ENCODE measurements at places on chromosomes 3 and 15.

- DNase-seq: no peak
These were observed 98.6 kb downstream of the TCF12 start for GRCh38 chr15:57017024-57017423.

GRCh38 chr3:136141291-136141785 lies 54.8 kb downstream of the MSL2 start:
- DNase-seq: no peak

DNA sequence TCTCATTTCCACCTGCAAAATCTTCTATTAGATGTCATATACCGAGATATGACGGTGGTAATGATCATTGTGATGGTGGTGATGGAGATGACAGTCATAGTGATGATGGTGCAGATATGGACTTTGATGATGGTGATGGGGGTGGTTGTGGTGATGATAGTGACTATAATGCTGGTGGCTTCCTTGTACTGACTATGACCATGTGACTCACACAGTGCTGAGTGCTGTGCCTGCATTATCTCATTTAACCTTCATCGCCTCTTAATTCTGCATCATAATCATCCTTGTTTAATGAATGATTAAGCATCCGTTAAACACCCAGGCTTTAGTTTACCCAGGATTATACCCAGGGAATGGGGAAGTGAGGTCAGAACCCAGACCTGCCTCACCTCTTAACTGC lies 331.7 kb downstream of the FEZF2 start:
- DNase-seq: no peak

- peak; percentile 77 for DNase-seq
These were observed 339.0 kb upstream of the PROK2 start for GRCh38 chr3:72123908-72124441.

DNA sequence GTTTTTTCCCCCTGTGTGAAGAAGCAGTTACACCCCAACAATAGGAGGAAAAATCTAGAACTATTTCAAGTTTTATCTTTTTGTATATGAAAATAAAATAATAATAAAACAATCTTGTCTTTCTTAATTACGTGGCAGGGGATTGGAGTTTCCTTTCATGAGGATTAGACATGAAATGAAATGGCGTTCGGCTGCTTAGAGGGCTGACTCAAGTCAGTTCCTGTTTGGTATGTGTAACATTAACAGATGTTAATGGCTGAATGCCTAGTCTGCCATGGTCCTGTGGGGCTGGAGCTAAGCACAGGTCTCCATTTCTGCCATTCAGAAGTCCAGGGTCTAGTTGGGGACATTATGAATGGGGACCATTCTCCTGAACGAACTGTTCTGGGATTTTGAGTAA lies 3.1 kb upstream of the EXOG start:
- no peak for DNase-seq

DNA sequence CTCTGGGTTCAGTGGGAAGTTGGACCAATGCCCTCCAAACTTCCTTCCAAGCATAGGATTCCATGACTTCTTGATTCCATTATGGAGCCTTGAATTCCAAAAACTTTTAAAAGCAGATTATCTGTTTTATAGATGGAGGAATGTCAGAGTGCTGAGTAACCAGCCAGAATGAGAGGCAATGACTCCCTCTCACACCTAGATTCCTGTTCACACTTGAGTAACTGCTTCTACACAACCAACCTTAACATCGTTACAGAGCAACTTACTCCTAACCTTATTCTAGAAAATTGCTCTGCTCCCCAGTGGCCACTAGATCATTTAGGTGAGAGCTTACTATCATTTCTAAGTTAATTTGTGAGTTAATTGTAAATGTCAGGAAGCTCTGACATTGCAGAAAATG lies 24.2 kb upstream of the NR2F2 start:
- DNase-seq: no peak

DNA sequence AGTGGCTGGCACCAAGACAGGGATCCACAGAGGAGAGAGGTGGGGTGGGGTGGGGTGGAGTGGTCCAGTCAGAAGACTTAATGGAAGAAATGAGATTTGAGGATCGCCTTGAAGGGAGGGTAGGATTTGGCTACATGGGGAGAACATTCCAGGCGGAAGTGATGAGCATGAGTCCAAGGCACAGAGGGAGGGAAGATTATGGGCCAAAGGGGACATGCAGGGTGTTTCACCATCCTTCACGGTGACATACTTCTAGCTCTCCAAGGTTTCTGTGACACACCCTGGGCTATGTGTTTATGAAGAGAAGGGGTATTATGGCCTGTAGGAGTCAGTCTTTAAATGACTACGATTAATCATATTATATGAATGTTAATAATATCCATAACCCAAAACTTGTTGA lies 7.7 kb upstream of the FBN1 start:
- no peak for DNase-seq

DNA sequence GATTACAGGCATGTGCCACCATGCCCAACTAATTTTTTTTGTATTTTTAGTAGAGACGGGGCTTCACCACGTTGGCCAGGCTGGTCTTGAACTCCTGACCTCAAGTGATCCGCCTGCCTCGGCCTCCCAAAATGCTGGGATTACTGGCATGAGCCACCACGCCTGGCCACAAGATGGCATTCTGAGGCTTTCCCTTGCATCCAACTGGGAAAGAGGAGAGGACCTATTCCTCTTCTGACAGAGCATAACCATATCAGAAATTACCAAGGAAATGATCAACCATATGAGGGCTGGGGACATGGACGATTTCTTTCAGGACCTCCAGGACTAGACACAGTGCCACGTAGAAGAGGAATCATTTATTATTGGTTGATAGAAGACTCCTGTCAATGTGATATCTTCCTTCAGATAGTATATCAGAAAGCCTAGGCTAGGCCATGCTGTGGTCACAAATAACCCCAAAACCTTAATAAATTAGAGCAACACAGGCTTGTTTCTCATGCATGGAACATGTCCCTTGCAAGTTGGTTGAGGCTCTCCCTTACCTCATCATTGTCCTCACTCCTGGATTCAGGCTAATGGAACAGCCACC lies 372.3 kb upstream of the IL12A start:
- DNase-seq: peak; percentile 67

GRCh38 chr3:19543212-19543841 lies 390.7 kb downstream of the EFHB start:
- no peak for DNase-seq

- no peak for DNase-seq
These were observed 1.9 kb downstream of the TBL1XR1 start for GRCh38 chr3:177195242-177195991.

DNA sequence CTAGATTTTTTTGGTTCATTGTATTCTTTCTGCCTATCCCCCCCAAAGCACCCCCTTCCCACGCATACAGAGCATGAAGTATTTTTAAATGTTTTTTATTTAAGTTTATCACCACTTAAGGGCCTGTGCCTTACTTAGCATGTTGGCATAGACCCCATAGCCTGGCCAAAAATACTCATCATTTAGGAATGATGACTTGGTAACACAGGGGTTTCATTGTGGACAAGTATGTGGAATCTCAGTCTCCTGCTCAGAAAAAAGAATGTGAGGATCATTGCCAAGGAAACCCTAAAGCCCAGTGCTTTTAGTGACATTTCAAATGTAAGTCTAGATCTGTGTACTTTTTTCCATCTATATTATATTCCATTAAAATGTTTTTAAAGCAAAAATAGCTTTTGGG lies 146.3 kb downstream of the ALCAM start:
- DNase-seq: no peak

- no peak for DNase-seq
These were observed 592.4 kb downstream of the EPHA3 start for GRCh38 chr3:89699771-89700170.

DNA sequence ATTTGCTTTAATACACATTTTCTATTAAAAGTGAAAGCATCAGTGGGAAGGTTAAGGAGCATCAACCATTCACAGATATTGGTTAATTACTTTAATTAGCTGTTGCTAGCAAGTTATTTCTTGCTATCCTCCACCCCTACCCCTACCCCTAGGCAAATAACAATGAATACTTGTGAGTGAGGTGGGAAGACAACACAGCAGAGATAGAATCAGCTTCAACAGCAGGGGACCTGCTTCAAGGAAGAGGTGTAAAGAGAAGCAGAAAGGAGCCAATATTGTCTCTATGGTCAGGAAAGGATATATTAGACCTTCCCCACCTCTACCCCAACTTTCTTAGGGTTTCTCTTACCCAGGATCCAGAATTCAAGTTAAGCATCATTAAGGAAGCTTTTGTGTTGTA lies 149.4 kb downstream of the SNRK start:
- no peak for DNase-seq

- no peak for DNase-seq
These were observed 22.0 kb downstream of the CMTM6 start for GRCh38 chr3:32480604-32481003.

DNA sequence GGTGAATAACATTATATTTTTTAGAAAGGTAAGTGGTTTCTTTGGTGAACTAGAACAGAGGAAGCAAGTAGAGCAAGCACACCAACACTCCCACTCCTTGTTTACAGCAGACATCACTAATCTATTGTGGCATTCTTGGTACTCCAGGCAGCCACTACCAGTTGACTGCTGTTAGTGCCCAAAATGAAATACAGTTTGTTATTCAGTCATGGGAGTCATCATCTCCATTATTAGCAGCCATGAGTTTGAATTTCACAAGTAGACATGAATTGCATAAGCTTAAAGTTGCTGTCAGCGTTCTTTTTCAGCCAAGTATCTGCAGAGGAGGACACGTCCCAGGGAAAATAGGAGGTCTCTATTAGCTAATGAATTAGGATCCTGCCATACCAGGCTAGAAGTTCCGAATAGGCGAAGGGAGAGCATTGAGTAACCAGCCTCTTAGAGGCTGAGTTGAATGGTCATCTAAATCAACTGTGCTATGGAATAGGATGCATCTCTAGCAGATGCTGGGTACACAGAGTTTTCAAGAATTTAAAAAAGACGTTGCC lies 252.7 kb upstream of the ICE2 start:
- no peak for DNase-seq

DNA sequence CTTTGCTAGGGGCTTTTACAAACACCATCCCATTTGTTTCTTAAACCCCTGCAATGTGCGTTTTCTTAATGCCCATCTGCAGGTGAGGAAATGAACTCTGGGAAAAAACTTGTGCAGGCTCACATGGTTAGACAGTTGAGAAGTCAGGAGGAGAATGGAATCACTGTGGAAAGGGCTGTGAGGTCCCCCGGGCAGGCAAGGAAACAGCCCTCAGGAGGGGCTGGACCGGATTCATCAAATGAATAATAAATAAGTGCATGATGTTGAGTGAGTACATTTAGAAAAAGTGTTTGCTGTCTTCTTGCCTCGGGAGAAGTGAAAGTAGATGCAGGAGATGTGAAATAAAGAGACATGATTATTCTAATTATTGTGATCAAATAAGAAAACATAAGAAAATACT lies 76.6 kb downstream of the PGPEP1L start:
- no peak for DNase-seq

GRCh38 chr3:127780536-127781400 lies 41.5 kb downstream of the MGLL start:
- DNase-seq: no peak

GRCh38 chr3:39191773-39192172 lies 622 bp downstream of the XIRP1 start:
- DNase-seq: no peak

DNA sequence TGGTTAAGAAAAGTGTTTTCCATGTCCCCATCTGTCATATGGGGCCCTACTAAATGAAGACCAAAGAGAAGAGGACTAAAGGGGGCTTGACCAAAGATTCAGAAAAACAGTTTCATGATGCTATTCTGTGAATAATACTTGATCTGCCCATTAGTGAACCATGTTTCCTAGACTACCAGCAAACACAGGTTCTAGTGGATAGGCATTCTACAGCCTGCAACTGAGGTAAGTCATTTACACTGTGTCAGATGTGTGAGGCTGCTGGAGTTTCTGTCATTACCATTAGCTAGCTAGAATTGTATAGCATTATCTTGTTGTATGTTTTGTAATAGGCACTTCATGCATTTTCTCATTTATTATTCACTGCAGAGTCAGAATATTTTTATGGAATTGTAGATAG lies 6.6 kb downstream of the GPR171 start:
- no peak for DNase-seq

DNA sequence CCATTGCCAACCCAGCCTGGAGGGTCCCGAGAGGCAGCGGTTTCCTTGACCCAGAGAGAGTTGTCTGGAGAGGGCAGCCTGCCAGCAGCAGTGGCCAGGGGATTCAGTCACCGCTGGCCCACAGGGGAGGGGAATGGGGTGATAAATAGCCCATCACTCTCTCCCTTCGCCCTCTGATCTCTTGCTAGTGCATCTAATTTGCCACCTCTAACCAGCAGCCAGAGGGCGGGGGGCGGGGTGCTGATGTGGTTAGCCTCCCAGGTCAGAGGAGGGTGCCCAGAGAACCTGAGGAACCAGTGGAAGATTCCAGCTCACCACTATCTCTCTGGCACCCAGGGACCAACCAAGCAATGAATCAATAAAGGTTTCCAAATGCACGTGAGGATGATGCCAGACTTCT lies 35.1 kb upstream of the SLC6A11 start:
- no peak for DNase-seq

- no peak for DNase-seq
These were observed 58.5 kb downstream of the BBX start for GRCh38 chr3:107581230-107581629.

GRCh38 chr3:37940242-37940908 lies 50.2 kb upstream of the VILL start:
- DNase-seq: no peak

DNA sequence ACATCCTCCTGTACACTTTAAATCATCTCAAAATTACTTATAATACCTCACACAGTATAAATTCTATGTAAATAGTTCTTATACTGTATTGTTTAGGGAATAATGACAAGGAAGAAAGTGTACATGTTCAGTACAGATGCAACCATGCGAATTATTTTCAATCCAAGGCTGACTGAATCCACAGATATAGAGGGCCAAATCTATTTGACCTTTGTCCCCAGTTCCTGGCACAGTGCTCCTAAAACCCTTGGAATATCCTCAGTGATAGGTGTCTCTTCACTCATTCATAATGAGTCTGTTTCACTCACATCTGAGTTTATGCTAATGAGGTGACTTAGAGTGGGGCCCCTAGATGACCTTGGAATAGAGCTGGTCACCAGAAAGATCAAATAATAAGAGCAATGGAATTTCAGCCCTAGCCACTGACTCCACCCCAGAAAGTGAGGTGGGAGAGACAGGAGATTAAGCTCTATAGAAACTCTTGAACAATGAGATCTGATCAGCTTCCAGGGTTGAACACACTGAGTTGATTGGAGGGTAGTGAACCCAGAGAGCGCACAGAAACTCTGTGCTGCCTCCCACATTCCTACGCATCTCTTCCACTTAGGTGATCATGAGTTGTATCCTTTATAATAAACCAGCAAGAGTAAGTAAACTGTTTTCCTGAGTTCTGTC lies 65.3 kb downstream of the ADAM10 start:
- no peak for DNase-seq

DNA sequence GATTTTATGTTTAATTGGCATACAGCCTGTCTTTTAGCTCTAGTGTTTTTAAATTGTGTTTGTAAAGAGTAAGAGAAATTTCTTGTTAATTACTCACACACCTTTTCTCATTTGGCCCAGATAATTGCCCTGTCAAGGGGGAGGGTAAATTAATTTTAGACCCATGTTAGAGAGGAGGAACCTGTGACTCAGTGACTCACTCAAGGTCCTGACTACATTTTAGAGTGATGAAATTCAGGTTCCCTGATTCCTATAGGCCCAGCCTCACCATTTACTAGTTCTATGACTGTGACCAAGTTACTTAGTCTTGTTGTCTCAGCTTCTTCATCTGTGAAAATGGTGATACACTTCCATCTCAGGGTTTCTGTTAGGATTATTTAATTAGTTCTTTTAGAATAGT lies 125.2 kb upstream of the DPH6 start:
- no peak for DNase-seq

Measured in right lobe of liver (tissue), 6 donors.